ENCODE measurements at places on chromosomes 1 and 21. TPM values are rescaled to one million over a fixed set of nuclear protein-coding genes. Genes with fewer than 3 reads are reported as not detected.

Gene SLC44A5
- not detected for total RNA-seq

Gene COG2
- 14.5 TPM for total RNA-seq

Gene MARK1
- not detected for total RNA-seq

Gene ASCL5
- total RNA-seq = not detected

Gene CALML6
- total RNA-seq = not detected

Gene GJC2
- total RNA-seq = 0.17 TPM

Gene UBASH3A
- not detected for total RNA-seq

Gene DHCR24
- 184 TPM for total RNA-seq

Gene KCNA3
- not detected for total RNA-seq

Gene LRRC7
- 0.49 TPM for total RNA-seq

Gene SASS6
- 10.1 TPM for total RNA-seq

Gene IL20
- not detected for total RNA-seq

Gene KIF14
- total RNA-seq = 19.3 TPM

Gene DDR2
- total RNA-seq = 21.9 TPM
